Smooth muscle cell of the brain vasculature (primary cell): ENCODE measurements at places on chromosomes 1 and 21.

DNA sequence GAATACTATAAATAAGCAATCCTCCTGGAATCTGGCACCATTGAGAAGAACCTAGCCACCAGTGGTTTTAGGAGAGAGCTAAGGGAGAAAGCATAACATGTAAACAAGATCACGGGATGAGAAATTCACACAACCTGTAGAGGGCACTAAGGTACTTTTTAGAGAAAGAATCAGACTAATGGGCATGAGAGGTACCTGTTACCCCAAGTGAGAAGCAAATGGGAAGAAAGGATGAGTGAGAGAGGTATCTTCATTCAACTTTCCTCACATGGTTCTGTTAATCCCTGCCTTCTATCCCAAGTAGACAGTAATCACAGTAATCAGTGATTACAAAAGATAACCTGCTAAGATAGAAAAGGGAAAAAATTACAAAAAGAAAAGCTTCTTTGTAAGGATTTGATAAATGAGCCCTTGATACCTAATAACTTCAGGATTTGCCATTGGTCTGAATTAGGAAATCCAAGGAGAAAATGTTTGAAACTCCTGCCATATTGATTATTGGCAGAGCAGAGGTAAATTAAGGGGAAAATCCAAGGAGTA lies 251.1 kb upstream of the ADGRL2 start:
- peak; percentile 20 for DNase-seq

DNA sequence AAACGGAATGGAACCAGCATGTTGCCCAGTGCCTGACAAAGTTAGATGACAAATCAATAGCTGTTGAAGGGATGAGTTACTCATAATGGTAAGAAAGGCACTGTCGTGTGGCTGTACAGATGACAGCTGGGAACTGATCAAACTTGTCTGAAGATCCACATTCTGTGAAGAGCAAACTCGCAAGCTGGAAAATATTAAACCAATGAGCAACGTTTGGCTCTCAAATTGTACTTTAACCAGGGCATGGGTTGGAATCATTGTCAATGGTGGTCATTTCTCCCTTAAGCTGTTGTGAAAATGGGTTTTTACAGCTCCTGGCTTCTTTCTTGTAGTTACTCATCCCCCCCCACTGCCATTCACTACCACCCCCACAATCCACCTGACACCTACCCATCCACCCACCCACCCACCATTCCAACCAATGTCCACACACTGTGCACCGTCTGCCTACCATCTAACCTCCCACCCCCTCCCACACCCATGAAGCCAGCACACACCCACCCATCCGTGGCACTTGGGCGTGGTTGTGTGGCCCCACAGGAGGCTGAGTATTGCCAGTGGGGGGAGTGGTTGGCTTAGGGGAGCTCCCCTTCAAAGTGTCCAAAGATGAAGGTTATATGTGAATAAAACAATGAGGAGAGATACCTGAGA lies 46.7 kb downstream of the CLDN14 start:
- DNase-seq, result no peak

- DNase-seq, result no peak
Observed at GRCh38 chr21:45447821-45448220, 42.9 kb downstream of the COL18A1 start.

- no peak for DNase-seq
Observed at GRCh38 chr1:198649232-198649967, 10.6 kb downstream of the PTPRC start.

- no peak for DNase-seq
Observed at GRCh38 chr1:182889997-182890396, 50.9 kb downstream of the DHX9 start.

- no peak for DNase-seq
Observed at GRCh38 chr1:47527653-47528272, 89.9 kb downstream of the FOXD2 start.

GRCh38 chr1:205073511-205073910 lies 10.7 kb downstream of the TMEM81 start:
- DNase-seq, result no peak

DNA sequence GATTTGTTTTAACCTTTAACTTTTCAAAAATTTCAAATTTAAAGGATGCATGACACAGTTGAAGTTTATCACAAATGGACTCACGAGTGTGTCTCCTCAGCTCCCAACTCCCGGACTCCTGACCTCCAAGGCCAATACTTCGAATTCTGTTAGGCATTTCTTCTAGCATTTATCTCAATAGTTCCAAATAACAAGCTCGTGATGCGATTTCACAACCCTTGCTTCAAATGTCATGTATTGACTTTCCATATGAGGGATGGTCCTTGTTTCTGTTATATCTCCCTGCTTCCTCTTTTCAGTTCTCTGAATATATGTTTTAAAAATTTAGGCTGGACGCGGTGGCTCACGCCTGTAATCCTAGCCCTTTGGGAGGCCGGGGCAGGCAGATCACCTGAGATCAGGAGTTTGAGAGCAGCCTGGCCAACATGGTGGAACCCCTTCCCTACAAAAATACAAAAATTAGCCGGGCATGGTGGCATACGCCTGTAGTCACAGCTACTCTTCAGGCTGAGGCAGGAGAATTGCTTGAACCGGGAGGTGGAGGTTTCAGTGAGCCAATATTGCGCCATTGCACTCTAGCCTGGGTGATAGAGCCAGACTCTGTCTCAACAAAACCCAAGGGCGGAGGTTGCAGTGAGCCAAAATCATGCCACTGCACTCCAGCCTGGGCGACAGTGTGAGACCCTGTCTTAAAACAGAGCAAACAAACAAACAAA lies 52.0 kb upstream of the TINAGL1 start:
- no peak for DNase-seq

GRCh38 chr1:178388418-178389145 lies 108.2 kb downstream of the CLEC20A start:
- DNase-seq, result no peak

GRCh38 chr1:101388904-101389546 lies 152.2 kb downstream of the S1PR1 start:
- DNase-seq, result no peak

DNA sequence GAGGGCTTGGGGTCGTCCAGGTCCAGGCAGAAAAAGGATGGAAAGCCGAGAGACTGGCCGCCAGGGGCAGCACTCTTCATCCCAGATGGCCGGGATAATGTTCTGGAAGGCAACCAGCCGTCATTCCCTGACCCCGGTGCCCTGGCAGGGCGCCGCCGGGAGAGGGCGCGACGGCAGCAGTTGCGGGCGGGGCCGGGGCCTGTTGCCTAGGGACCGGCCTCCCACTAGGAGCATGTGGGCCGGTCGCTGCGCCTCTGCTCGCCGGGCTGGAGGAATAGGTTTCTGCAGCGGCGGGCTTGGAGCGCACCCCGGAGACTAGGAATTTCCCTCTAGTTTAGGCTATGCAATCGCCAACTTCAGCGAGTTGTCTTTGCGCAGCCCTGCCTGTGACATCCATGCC lies 11.0 kb downstream of the DMRTB1 start:
- peak; percentile 57 for DNase-seq

DNA sequence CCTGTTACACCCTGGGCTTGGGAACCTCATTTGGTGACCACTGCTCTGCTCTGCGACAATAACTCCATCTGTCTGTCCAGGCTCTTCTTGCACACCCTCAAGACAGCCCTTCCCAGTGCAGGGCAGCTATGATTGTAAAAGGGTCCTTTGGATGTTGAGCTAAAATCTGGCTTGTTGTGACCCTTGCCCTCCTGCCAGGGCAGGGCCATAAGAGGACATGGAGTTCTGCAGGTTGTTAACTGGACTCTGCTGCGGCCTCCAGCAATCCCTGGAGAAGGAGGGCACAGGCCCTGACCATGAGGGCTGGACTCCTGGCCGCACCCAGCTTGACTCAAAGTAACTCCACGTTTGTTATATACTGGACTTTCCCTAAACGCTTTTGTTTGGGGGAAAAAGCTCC lies 41.2 kb downstream of the DHCR24 start:
- DNase-seq, result no peak

GRCh38 chr1:178484698-178485225 lies 12.0 kb downstream of the CLEC20A start:
- no peak for DNase-seq

DNA sequence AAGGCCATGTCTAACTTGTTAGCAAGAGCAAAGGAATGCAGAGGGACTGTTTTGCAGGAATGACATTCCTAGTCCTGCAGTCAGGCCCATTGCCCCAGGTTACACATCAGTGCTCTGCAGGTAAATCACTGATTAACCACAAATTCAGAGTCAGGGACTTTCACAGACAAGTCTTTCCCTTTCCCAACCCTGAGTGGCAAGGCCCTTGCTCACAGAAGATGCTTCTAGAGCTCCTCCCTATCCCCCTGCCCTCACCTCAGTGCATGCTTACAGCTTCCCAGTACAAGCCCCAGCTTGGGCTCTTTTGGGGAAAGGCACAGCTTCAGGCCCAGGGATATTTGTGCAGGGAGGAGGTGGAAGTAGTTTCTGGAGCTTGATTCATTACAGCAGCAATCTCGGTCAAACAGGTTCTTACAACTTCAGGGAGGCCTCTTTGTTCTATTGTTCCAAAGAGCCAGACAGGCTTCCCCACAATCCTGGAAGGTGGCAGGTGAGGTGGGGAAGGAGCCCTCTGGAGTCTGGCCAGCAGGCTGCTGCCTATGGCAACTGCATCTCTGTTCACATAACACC lies 53.9 kb downstream of the CASQ2 start:
- DNase-seq, result no peak

- DNase-seq, result peak; percentile 76
Observed at GRCh38 chr21:39137248-39138178, 45.7 kb downstream of the PSMG1 start.

- DNase-seq, result no peak
Observed at GRCh38 chr1:5267603-5268235, 613.3 kb downstream of the AJAP1 start.

GRCh38 chr21:20330652-20331051 lies 667.6 kb upstream of the NCAM2 start:
- DNase-seq, result no peak

DNA sequence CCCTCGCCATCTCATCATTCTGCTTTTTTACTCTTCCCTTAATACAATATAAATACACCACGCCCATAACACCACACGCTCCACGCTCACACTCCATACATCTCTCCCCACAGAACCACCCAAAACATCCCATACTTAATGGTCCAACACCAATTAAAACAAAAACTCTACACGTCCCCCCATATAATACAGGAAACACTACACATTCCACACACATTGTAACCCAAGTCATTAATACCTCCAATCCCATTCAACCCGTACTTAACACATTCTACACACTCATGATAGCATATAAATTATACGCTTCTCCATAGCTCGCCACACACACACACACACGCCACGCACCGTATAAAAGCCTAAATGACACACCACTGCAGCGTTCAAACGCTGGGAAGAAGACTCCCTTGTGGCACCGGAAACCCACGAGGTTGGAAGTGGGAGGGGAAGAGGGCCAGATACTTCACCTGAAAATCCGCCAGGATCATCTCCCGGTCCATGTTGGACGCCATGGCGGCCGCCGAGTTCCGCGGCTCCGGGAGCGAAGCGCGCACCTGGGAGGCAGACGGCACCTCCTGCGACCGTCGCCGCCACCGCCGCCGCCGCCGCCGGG lies 659 bp downstream of the FAF1 start:
- DNase-seq, result no peak

GRCh38 chr1:63951059-63951946 lies 177.5 kb downstream of the ROR1 start:
- no peak for DNase-seq

GRCh38 chr1:111603979-111604378 lies 15.6 kb upstream of the RAP1A start:
- no peak for DNase-seq

GRCh38 chr1:173122958-173123852 lies 72.5 kb upstream of the TNFSF18 start:
- DNase-seq, result peak; percentile 31

DNA sequence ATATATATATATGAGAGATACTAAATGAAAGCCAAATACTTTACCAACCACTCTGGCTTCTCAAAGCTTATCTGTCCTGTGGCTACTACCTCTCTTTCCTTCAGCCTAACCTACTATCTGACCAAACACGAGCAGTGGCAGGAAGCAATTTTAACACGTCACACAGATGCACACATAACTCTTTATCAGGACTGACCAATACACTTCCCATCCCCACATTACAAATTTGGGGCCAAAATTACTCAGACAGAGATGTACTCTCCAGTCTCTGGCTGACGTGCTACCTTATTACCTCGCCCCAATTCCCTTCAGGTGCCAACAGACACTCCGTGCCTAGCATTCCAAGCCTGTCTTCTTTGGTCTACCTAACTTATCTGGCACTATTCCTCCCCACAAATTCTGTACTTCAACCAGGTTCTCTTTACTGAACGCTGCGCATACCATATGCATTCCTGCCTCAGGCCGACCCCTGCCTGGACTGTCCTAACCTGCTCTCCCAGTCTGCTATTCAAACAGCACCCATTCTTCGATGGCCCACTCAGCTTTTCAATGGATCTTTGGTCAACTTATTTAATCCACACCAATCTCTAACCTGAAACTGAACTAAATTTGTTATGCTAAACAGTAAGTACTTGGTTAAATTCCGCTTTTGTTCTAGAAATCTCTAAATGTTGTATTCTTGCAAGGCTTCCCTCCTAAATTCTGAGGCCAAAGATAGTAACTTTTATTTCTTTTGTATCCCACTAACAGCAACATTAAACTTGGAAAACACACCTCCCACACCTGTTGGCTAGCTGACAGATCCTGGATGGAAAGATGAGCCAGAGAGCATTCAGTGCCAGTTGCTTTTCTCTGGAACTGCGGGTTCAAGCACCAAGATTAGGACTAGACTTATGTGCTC lies 27.9 kb downstream of the RERE start:
- no peak for DNase-seq

- DNase-seq, result no peak
Observed at GRCh38 chr1:48093147-48093546, 96.0 kb upstream of the TRABD2B start.

GRCh38 chr1:226422478-226422877 lies 14.6 kb upstream of the PARP1 start:
- DNase-seq, result no peak

DNA sequence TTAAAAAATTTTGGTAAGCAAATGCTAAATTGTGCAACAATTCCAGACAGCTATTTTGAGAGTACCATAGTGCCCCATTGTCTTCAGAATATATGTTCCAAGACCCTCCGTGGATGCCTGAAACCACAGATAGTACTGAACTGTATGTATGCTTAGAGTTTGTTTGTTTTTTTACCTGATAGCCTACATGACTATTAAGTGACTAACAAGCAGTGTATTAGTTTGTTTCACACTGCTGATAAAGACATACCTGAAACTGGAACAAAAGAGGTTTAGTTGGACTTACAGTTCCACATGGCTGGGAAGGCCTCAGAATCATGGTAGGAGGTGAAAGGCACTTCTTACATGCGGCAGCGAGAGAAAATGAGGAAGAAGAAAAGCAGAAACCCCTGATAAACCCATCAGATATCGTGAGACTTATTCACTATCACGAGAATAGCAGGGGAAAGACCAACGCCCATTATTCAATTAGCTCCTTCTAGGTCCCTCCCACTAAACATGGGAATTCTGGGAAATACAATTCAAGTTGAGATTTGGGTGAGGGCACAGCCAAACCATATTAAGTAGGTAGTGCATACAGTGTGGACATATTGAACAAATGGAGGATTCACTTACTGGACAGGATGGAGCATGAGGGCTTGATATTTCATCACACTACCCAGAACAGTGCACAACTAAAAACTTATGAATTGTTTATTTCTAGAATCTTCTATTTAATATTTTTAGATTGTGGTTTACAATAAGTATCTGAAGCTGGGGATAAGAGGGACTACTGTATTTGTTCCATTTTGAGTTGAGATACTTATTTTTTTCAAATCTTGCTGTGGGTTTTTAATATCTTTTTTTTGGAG lies 78.5 kb downstream of the LHX9 start:
- no peak for DNase-seq

GRCh38 chr1:185404291-185404690 lies 87.2 kb upstream of the IVNS1ABP start:
- DNase-seq, result no peak

GRCh38 chr1:174764191-174764590 lies 235.6 kb upstream of the CACYBP start:
- DNase-seq, result no peak
